SHP77 treated with DMSO at 0.1 percent for 48 hours (cell line): ENCODE measurements at places on chromosomes 4 and X.

DNA sequence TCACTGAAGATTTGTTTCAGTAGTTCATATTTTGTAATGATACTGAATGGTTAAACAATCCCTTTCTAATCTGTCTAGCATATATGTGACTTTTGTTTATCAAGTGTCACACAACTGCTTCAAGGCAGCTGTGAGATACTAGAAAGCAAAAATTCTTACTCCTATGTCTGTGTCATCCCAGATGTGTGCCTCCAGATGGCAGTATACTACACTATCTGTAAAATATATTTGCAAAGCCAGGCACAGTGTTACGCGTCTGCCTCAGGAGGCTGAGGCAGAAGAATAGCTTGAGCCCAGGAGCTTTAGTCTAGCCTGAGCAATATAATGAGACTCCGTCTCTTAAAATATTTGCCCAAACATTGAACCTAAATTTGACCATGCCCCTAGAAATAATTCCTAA, 4.0 kb downstream of the NUDT10 start:
- DNase-seq, result no peak

GRCh38 chr4:142705820-142706219, 140.3 kb downstream of the INPP4B start:
- DNase-seq, result no peak

DNA sequence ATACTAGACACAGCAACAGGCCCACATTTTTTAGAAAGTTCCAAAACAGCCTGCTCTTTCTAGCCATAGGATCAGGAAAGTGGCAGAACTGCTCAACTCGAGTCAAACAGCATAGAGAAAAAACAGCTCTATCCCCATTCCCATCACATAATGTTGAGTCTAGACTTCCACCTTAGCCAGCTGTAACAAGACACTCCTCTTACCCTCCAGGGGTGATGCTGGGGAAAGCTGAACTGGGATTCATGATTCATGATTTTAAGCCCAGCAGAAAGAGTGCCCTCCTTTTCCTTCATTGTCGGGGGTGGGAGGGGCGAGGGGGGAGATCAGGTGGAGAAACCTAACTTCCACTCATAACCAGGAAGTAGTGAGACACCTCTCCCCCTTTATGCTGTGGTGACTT, 86.1 kb downstream of the CENPC start:
- no peak for DNase-seq

GRCh38 chrX:28015993-28016392, 34.7 kb upstream of the DCAF8L1 start:
- no peak for DNase-seq

DNA sequence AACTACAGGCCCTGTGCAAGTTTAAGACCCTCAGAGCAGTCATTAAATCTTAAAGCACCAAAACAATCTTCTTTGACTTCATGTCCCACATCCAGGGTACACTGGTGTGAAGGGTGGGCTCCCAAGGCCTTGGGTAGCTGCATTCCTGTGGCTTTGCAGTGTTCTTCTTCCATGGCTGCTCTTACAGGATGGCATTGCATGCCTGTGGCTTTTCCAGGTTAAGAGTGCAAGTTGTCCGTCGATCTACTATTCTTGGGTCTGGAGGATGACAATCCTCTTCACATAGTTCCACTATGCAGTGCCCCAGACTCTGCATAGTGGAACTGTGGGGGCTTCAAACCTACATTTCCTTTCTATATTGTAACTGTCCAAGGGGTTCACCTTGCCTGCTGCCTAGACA, 494.5 kb downstream of the CFAP47 start:
- no peak for DNase-seq
